ENCODE measurements at places on chromosomes 6 and 20.

- no peak for DNase-seq
These were observed 805 bp downstream of the FRS3 start for GRCh38 chr6:41778895-41779294.

DNA sequence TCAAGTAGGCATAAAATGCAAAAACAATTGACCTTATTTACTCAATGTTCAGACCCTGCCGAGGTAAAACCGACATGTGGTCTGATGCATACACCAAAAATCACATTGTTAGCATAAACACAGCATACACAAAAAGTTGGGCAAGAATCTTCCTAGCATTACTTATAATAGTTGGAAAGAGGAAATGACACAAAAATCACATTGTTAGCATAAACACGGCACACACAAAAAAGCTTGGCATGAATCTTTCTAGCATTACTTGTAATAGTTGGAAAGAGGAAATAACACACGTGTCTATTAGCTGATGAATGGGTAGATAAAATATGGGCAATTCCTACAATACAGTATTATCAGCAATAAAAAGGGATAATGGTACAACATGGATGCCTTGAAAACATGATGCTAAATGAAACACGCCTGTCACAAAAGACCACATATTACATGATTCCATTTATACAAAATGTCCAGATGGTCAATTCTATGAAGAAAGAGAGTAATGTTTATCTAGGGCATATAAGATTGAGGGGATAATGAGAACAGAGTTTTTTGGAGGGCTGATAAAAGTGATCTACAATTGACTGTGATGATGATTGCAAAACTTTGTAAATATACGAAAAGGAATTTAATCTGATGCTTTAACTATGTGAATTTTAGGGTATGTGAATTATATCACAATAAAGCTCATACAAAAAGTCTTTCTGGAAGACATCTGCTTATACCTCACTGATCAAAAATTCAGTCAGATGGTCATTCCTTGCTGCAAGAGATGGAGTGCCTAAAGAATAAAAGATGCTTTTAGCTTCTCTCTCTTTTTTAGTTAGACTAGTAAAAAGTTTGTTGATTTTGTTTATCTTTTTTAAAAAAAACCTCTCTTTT is 1019.5 kb upstream of the CITED2 start:
- no peak for DNase-seq

DNA sequence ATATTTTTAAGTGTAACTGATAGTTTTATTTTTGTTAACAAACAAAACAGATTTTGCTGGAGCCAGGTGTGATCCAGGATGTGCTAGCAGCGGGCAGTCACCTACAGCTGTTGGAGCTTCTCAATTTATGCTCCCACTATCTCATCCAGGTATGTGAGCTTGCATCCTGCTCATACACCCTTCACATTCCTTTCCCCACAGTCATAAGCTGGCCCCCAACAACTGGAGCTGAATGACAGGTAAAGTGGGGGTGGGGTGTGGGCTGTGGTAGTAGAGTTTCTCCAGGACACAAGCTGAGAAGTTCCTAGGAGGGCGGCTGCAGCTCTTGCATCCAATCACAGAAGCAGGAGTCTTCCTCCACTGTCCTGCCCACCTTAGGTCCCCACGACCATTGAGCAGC is 140.1 kb downstream of the KLHL32 start:
- no peak for DNase-seq

- no peak for DNase-seq
These were observed 32.7 kb downstream of the SLX4IP start for GRCh38 chr20:10467681-10468339.

DNA sequence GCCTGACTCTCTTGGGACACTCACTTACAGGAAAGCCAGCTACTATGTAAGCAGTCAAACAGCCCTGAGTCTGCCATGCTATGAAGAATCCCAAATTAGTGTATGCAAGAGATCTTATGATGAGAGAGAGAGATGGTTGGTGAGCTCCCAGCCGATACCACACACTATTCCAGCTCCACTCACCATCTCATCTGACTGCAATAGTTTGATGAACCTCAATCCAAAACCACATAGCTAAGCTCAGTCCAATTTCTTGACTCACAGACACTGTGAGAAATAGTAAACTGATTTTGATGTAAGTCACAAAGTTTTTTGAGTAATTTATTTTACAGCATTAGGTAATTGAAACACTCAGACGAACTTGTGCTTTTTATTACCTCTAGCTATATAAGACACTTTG is 441.4 kb downstream of the COL12A1 start:
- DNase-seq: no peak

GRCh38 chr20:24059174-24059573 is 70.6 kb upstream of the GGTLC1 start:
- DNase-seq: no peak

- DNase-seq: no peak
These were observed 81.1 kb downstream of the PLCG1 start for GRCh38 chr20:41218466-41218865.

- DNase-seq: no peak
These were observed 36.4 kb upstream of the SOX4 start for GRCh38 chr6:21556968-21557721.

Measured in GF-D8 (cell line).